ENCODE measurements at places on chromosomes 5 and 9.

DNA sequence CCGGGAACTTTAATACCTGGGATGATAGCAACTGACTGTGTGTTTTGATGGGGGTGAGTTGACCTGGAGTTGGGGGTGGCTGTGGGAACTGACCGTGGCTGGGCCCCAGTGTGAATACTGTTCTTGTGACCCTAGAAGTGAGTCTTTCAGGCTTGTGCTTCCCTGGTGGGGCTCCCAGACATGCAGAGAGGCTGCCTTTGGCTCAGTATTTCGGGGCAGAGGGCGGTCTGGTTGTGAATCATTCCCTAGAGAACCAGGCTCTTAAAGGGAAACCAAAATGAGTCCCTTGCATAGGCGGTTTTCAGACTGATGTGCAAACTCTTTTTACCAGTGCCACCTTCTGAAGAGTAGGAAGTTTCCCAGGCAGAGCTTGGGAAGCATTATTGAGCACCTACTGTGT is 132.1 kb downstream of the MACROH2A1 start:
- ATAC-seq, result no peak

GRCh38 chr5:65760504-65761275 is 38.7 kb downstream of the NLN start:
- peak; percentile 52 for ATAC-seq

DNA sequence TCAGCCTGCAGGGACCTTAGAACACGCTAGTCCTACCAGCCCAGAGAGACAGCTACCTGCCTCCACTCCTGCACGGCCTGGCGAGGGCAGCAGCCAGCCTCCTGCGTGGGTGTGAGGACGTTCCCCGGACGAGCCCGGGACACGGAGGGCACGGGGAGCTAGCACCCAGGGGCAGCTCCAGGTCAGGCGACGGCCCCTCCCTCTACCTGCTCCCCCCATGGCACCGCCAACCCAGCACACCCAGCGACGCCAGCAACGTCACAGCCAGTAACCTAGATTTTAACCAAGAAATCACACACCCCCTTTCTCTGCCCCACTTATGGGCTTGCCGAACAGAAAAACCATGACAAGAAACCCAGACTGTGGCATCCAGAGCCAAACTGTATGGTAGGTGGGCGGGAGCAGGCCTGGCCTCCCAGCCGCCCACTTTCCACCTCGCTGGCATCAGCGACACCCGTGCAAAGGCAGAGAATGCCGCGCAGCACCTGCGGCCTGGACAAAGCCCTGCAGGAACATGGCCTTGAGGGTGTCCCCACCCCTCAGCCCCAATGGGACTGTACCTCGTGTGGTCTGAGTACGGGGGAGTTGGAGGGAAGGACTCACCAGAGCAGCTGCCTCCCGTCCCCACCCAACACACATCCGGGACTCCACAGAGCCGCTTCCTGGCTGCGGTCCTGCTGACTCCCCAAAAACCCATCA is 47.9 kb downstream of the NACC2 start:
- ATAC-seq, result no peak

- no peak for ATAC-seq
These were observed 53.9 kb upstream of the PTCH1 start for GRCh38 chr9:95570646-95571045.

DNA sequence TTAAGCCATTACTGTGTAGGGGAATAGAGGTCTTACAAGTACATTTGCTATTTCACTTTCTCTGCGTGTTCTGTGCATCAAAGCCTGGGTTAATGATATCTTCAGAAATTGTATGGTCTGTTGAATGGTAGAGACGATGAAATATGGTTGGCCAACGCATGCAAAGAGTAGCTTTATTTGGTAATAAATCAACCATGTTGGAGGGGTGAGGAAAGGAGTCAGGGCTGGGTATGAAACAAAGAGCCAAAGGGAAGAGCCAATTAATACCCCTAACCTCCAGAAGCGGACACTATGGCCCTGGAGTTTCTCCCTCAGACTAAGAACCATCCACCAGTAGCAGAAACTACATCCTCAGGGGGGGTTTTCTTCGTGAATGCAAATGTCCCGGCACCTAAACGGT is 1974.0 kb upstream of the WWC1 start:
- ATAC-seq, result no peak

DNA sequence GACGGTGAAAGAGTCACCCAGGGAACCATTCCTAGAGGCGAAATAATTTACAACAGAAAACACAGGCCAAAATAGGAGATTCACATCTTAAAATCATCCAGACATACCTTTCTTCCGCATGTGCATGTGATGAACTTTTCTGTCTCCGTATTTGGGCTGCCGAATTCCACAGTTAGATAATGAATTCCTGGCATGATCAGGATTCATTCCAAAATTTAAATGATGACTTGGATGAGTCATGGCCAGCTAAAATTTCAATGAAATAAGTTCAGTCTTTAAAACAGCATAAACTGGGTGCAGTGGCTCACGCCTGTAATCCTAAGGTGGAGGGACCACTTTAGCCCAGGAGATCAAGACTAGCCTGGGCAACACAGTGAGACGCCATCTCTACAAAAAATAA is 82.7 kb downstream of the DROSHA start:
- ATAC-seq, result no peak

- ATAC-seq, result no peak
These were observed 136.7 kb upstream of the TNFAIP8 start for GRCh38 chr5:119218830-119219782.

- ATAC-seq, result no peak
These were observed 41.1 kb downstream of the NFX1 start for GRCh38 chr9:33331377-33331891.

DNA sequence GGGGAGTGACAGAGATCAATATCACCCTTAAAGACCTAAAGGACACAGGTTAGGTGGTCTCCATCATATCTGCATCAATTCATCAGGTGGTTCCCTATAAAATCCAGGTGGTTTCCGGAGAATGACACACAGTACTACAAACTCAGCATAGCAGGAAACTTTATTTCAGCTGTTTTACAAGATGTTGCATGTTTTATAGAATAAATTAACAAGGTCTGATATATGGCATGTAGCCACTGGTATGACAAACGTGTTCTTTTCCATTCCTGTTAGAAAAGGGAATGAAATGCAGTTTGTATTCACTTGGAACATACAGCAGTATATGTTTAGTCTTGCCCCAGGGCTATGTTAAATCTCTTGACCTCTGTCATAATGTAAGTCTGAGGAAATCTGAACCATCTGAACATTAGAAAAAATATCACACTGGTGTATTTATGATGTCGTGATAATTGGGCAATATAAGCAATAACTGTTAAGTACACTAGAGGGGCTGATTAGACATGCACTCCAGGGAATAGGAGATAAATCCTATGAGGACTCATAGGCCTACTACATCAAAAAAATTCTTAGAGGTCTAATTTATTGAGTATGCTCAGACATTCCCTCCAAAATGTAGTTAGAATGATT is 42.2 kb upstream of the TNFSF8 start:
- no peak for ATAC-seq

DNA sequence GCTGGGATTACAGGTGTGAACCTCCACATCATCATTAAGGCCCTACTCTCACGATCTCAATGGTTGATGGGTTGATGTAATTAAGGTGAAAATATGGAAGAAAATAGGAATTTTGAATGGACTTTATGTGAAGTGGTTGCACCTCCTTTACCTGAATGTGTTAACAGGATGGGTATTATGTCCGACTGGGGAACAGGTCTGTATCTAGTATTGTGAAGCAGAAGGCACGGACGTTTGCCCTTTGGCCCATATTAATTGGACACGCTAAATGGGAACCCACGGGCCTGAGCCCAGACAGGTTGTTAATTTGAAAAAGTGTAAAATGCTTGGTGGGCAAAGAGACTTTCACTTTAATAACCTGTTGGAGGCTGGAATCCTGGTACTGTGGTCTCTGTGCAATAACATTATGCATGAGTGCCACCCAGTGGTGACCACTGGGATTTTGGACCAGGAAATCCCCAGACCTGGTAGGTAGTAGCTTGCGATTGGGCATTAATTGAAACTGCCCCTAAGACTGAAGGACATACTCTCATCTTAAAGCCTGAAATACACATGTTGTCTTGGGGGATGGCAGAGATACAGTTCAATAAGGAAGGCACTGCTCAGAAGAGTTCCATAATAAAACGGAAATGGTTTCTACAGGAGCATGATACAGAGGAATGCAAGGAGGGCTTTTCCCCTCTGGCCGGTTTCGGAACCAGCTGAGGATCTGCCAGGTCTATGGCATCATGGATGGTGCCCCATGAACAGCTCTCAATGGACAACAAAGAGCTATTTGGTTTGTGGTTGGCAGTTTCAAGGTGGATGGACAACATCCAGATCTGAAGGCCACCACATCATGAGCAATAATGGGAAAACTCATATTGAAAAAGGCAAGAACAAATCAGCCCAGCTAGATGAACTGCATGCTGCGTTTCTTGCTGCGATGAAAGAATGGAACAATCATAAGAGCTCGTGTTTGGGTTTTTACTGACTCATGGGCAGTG is 26.2 kb upstream of the BICD2 start:
- peak; percentile 92 for ATAC-seq

DNA sequence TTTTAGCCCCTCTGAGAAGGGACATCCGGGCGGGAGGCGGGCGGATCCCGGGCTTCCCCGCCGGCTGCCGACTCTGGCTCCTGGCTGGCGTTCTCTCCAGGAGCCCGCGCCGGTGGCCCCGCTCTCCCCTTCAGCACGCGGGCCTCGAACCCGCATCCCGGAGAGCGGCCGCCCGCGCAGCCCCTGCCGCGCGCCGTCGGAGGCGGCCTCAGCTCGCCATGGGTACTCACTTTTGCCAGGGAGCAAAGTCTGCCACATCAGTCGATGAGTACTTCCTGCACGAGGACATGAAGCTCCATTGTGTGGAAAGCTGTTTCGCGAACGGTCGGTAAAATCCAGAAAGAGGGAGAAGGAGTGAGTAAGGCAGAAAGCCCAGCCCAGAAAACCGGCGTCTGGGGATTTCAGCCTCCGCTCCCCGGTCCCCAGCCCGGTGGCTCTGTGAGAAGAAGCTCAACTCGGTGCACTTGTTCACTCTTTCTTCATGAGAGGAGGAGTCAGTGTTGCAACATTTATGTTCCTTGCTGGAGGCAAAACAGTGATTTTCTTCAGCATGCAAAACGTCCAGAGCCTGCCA is at the start of gene PRLR:
PRLR (minus strand) TSS at position 450 of the 574 bp plus-strand sequence. CDS start 140,867 bp downstream, outside the sequence.
- peak; percentile 83 for ATAC-seq

DNA sequence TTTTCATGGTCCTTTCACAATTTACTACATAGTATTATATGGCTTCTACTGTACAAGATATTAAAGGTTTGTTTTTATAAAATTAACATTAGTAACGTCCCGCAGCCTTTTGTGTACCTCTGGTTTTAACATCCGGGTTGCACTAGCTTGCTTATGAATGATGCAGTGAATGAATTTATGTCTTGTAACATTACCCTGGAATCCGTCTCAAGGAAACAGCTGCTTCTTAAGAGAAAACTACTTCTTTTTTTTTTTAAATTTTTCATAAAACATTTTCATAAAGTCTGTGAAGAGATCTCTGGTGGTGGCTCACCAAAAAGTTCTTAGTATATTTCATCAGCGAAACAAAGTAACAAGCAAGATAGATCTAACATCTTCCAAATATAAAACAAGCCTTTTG is 23.6 kb downstream of the MARCHF3 start:
- no peak for ATAC-seq

GRCh38 chr5:134572811-134573210 is 47.3 kb downstream of the JADE2 start:
- ATAC-seq, result no peak

DNA sequence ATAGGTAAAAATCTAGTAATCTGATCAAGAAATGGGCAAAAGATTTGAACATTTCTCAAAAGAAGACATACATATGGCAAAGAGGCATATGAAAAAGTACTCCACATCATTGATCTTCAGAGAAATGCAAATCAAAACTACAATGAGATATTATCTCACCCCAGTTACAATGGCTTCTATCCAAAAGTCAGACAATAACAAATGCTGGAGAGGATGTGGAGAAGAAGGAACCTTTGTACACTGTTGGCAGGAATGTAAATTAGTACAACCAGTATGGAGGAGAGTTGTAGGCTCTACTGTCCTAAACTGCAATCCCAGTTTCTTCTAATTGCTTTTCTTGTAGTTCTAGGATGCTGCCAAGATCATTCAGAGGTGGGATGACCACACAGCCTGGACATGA is 193.5 kb upstream of the RFX3 start:
- no peak for ATAC-seq

DNA sequence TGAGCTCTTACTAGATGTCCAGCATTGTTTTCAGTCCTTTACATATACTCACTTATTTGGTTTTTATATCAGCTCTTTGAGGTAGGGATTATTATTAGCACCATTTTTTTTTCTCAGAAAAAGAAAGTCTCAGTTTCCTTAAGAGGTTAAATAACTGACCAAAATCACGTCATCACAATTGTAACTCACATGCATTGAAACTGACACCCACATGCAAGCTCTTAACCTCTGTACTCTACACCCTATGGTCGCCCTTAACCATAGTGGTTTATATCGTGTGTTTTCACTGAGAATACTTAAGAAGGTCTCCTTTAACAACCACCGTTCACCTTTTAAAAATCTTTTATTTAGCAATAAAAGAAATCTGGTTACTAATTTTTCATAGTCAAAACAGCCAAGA is 61.0 kb downstream of the PRDM6 start:
- ATAC-seq, result no peak
